ENCODE measurements at places on chromosomes 2 and 18.
A peak's percentile ranks its signal among the peaks of the same experiment; 100 is the strongest.

- DNase-seq: no peak
These were observed 10.8 kb downstream of the DLGAP1 start for GRCh38 chr18:4444306-4444705.

DNA sequence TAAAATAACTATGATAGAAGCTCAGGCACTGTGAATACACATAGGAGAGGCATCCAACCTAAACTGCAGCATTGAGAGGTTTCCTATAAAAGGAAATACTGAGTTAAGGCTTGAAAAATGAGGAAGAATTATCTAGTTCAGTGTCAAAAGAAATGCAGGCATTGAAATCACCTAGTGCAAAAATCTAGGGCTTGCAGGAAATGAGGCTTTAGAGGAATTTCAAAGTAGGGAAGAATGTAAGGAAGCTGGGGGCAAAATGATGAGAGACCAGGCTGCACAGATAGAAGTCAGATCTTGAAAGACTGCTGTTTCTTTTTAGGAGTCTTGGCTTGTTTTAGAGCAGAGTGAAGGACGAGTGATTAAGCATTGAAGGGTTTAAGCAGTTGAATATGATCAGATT lies 28.1 kb upstream of the SCYGR2 start:
- no peak for DNase-seq

DNA sequence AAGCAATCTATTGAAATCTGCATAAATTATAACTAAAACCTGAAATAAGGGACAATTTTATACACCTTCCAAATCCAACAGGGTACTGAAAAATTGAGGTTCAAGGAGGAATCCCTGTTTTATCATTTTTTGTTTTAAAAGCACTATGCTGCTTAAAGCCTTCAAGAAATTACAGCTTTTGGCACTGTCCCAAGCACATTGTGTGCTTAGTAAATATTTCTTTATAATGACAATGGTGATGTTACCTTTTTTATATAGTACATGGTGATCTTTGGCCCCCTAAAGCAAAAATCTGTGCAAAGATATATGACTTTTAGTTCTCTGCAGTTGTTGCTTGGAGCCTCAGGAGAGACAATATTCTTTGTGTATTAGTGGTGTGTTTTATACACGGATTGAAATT lies 71.6 kb upstream of the EFEMP1 start:
- no peak for DNase-seq

DNA sequence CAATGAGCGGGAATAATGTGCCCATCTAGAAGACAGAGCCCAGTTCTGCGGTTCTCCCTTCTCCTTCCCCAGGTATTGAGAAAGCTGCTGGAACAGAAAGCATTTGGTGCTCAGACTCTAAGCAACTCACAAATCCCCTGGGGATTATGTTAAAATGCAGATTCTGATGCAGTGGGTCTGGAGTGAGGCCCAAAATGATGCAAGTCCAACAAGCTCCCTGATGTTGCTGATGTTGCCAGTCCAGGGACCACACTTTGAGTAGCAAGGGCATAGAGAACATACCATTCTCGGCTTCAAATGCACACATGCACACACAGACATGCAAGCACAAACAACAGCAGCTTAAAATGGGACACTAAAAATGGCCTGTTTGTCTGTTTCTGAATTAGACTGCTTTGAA lies 274.8 kb upstream of the NCKAP5 start:
- DNase-seq: no peak

GRCh38 chr18:23970161-23971096 lies 44.1 kb upstream of the TTC39C start:
- peak; percentile 56 for DNase-seq

- DNase-seq: no peak
These were observed 46.3 kb downstream of the MERTK start for GRCh38 chr2:111944531-111945210.

DNA sequence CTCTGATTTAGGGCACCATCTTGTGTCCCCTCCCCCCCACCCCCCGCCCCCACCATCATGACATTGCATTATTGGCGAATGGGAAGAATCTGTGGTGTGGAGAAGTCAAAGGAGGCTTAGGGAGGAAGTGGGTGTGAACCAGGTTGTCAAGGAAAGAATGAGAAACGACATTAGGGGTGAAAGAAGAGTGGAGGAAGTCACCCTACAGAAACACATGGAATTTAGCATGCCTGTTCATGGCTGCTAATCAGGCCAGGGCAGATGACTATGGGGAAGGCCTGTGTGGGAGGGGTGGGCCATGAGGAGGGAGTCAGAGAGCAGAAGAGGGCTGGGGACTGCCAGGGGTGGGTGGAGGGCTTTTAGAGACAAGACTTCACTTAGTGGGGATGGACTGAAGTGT lies 81.6 kb downstream of the AOX1 start:
- DNase-seq: no peak

- no peak for DNase-seq
These were observed 129.6 kb downstream of the MREG start for GRCh38 chr2:215883799-215884198.

DNA sequence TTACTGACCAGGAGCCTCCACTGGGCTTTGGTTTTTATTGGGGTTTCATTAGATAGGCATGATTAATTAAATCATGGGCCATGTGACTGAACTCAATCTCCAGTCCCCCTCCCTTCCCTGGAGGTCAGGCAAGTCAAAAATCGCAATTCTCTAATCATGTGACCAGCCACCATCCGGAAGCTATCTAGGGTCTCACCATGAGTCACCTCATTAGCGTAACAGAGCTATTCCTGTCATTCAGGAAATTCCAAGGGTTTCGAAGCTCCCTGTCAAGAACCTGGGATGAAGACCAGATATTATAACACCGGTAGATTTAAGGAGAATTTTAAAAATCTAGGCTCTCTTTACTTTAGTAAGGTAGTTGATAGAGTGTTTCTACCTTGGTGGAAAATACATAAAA lies 180.3 kb upstream of the TCF4 start:
- DNase-seq: no peak

- DNase-seq: no peak
These were observed 115.6 kb upstream of the OTOS start for GRCh38 chr2:240255811-240256703.

DNA sequence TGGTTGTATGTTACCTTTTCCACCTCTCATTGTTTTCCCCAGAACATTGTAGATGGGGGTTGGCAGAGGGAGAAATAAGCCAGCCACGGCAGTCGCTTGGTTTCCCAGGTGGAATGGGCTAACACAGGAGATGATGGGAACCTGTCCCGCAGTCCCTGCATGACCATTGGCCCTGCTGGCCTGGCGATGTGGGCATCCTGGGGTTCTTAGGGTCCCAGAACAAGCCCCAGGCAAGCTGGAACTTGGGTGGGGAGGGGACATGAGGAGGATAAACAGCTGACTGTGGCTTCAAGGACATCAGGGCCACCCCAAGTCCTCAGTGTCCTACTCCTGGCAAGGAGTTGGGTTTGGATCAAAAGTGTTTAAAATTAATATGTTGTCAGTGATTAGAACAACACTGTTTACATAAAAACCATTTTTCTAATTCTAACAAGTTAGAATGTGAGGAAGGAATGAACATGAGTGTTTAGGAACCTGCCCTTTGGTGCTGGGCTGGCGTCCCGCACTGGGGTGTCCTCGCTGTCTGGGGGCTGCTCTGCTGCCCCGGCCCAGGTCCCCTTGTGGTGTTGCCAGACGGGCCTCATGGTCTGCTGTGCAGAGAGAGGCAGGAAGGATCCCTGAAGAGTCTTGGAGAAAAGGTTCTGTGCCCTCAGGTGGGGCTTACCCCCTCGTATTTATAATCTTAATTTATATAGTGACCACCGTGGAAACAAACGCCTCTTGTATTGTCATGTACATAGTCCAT lies 95.1 kb downstream of the USP40 start:
- DNase-seq: no peak

DNA sequence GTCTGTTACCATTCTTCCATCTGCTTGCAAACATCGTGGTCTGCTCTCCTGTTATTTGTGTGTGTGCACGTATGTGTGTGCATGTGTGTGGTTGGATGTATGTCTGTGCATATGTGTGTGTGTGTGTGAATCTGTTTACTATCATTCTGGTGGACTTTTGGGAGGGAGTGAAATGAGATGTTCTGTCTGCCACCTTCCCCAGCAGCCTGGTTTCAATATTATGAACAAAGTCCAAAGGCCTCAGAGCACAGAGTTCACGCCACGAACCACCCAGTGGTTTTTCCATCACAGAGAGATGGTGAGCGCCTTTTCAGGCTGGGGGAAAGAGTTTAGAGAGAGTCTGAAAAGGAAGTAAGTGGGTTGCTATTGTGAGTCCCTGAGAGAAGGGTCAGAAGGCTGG lies 67.1 kb upstream of the YWHAQ start:
- DNase-seq: no peak

GRCh38 chr2:233135421-233135820 lies 75.3 kb downstream of the INPP5D start:
- DNase-seq: no peak

- no peak for DNase-seq
These were observed 1329.5 kb upstream of the ZEB2 start for GRCh38 chr2:145849466-145849865.

GRCh38 chr18:25112821-25113434 lies 239.0 kb downstream of the ZNF521 start:
- no peak for DNase-seq

GRCh38 chr2:198077477-198077876 lies 273.1 kb downstream of the PLCL1 start:
- DNase-seq: no peak

- DNase-seq: no peak
These were observed 40.7 kb downstream of the KLHL14 start for GRCh38 chr18:32732165-32732564.

GRCh38 chr2:165876712-165877111 lies 76.9 kb downstream of the TTC21B start:
- DNase-seq: no peak

- no peak for DNase-seq
These were observed 68.7 kb downstream of the DNAJC10 start for GRCh38 chr2:182784777-182785176.

- no peak for DNase-seq
These were observed 217.8 kb upstream of the ARL4C start for GRCh38 chr2:234714711-234715110.
